Thymus (tissue), 14 donors: ENCODE measurements at places on chromosomes 12 and 14.

GRCh38 chr14:63362389-63362819 lies 43.7 kb upstream of the GPHB5 start:
- DNase-seq: no peak

- DNase-seq: no peak
Observed at GRCh38 chr14:59424341-59425071, 40.7 kb downstream of the GPR135 start.

DNA sequence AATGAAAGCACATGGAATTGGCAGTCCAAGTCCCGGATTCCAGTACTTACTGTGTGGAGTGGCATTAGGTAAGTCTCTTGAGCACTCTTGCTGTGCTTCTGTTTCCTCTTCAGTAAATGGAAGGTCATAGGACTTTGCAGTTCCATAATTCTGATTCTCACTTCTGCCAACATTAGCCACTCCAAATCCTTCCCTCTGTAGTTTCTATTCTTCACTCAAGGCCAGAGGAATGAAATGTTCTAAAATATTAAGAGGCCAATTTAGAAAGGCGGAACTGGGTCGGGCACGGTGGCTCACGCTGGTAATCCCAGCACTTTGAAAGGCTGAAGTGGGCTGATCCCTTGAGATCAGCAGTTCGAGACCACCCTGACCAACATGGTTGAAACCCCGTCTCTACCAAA lies 19.8 kb upstream of the SLC5A8 start:
- no peak for DNase-seq

DNA sequence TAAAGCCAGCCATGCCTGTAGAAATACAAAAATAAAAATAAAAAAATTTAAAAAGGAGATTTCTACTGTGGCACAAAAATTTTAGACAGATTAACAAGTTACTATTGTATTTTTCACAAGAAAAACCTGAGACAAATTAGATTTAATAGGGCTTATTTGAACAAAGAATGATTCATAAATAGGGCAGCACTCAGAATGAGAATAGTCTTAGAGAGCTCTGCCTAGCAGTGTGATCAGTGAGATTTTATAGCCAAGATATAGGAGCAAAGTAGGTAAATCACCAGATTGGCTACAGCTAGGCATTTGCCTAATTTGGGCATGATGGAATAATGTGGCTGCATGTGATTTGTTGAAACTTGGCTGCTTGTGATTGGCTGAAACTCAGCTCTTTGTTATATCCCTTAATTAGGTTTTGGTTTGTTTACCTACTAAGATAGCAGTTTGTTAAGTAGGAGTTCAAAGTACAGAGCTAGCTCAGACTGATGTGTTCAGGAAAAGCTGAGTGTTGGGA lies 279.7 kb upstream of the TMTC1 start:
- no peak for DNase-seq

DNA sequence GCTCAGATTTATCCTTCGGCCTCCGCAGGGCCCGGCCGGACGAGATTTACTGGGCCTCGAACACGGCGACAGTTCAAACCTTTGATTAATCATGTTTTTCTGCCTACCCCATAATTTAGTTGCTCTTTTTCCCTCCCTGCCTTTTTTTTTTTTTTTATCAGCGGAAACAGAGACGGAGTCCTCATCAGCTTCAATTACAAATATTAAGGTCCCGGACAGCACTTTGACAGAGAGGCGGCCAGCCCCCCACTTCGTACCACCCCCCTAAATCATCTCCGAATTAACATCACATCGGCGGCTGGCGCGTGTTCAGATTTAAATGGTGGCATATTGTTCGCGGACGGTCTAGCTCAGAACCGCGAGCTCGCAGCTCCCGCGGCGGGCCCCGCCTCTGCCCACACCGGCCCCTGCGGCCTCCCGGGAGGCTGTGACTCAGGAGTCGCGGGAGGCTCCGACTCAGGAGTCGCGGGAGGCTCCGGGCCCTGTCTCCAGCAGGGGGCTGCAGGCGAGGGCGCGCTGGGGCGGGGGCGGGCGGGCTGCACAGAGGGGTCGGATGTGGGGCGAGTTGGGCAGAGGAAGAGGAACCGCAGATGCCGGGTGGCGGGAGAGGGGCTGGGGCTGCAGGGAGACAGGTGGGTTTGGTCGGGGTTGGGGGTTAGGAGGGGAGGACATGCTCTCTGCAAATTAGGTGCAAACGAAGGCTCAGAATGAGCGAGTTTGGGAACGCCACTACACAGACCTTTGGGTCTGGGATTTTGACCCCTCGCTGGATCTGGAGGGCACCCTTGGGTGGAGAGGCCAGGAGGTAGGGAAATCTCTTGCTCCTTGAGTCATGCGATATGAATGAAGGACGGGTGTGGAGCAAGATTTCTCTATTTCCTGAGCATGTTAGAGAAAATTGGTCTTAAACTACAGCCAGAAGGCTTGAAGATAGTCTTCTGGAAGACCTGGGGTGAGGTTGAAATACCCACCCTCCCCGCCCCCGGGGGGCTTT lies 19.6 kb upstream of the ATP5MC2 start:
- no peak for DNase-seq

- no peak for DNase-seq
Observed at GRCh38 chr14:96497087-96497486, 5.1 kb upstream of the PAPOLA start.

- no peak for DNase-seq
Observed at GRCh38 chr14:88258021-88258420, 65.0 kb downstream of the KCNK10 start.

DNA sequence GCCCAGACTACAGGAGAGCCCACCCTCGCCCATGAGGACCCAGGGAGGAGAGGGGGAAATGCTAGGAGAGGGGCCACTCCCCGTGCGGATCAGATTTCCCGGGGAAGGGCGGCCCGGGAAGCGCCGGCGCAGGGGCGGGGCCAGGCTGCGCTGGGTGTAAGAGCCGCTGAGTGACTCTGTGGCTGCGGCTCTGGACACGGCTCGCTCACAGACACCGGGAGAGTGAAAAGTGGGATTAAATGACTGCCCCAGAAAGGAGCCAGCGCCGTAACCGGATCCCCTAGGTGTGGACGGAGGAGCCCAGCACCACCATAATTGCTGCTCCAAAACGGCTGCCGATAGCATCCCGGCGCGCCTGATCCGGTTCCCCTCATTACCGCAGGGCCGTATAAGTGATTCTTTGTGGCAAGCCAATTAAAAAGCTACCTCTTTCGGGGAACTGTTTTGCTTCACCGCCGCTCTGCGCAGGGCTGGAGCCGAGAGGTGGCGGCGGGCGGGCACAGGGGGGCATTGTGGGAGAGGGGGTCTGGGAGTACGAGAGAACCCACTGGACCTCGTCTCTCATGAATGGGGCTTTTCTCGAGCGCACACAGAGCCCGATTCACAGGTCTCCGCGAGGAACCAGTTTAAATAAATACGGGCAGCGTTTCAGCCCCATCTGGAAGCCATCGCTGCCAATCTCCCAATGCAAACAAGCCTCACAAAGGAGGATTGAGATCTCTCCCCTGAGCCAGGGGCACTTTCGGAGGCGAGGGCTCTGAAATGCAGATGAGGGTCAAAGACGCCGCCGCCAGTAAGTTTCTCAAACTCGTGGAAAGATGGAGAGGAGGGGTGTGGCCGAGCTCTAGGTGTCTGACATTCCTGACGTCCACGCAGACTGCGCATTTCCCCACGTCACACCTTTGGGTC lies 2.5 kb downstream of the COL2A1 start:
- DNase-seq: no peak

GRCh38 chr12:7075518-7075917 lies 15.0 kb downstream of the C1S start:
- DNase-seq: no peak

- DNase-seq: peak; percentile 35
Observed at GRCh38 chr14:53432378-53432802, 279.3 kb upstream of the DDHD1 start.

GRCh38 chr12:132600048-132601032 lies 10.0 kb downstream of the LRCOL1 start:
- DNase-seq: no peak

DNA sequence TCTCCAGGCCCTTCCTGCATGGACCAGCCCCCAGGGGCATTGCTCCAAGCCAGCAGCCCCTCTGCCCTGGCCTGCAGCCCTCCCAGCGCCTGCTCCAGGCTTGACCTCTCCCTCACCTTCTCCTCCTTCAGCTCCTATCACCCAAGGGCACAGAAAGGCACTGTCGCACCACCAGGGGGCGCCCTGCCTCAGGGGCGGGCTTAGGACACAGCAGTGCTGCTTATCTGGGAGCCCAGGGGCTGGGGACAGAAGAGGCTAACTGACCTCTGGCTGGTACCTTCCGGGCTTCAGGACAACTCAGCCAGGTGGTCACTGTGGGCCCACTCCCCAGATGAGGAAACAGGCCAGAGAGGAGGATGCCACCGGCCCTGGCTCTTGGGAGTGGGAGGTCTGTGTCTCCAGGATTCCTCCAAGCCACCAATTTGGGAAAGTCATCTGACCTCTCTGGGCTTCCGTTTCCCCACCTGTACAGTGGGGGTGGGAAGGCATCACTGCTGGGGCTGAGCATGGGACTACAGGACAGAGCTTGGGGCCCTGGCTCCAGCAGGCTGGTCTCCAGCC lies 25.3 kb upstream of the GPR132 start:
- DNase-seq: peak; percentile 66

DNA sequence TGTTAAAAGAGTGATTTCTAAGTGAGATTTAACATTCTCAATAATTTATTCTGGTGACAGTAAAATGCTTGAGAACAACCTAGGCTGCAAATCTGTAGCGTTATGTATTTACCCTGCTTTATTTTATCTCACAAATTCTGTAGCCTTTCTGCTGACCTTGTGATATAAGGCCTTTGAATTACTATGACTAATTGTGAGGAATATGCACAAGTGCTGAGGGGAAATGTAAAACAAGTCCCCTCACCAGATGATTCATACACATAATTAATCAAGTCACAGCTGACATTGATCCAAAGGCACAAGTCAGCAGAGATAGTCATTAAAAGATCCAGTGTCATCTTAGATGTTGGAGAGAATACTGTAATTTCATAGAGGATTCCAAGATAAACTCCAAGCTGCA lies 992.7 kb upstream of the USP15 start:
- DNase-seq: no peak

DNA sequence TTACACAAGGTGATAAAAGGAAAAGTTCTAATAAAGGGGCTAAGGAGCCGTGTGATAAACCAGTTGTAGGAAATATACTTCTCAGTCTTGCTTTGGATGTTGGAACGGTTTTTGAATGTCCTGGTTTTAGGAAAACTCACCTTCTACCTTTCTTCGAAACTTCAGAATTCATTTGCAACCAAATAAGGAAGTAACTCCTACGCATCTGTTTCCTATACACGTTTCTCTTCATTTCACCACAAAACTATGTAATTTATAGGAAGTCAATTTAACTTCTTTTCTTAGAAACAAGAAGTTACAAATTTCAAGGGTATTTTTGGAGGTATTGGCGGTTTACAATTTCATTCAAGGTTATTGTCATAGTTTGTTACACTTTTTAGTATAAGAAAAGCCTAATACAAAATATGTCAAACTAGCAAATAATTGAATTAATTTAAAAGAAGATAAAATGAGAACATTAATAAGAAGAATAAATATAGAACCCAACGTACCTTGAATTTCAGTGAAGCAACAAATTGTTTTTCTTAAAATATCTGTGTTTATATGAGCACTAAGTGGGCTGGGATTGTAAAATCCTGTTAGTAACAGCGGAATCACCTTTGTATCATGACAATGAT lies 33.2 kb upstream of the CD69 start:
- DNase-seq: no peak

- no peak for DNase-seq
Observed at GRCh38 chr12:31206038-31206670, 119.8 kb downstream of the SINHCAF start.

- DNase-seq: no peak
Observed at GRCh38 chr14:34356264-34356654, 105.8 kb downstream of the SPTSSA start.

- no peak for DNase-seq
Observed at GRCh38 chr14:57937676-57938075, 71.8 kb upstream of the SLC35F4 start.

GRCh38 chr12:88237954-88238353 lies 95.8 kb downstream of the TMTC3 start:
- no peak for DNase-seq

GRCh38 chr12:84696908-84697540 lies 215.6 kb downstream of the SLC6A15 start:
- DNase-seq: no peak

- DNase-seq: no peak
Observed at GRCh38 chr12:6171409-6172015, 28.7 kb upstream of the CD9 start.

GRCh38 chr14:61343471-61343870 lies 22.1 kb downstream of the PRKCH start:
- no peak for DNase-seq

DNA sequence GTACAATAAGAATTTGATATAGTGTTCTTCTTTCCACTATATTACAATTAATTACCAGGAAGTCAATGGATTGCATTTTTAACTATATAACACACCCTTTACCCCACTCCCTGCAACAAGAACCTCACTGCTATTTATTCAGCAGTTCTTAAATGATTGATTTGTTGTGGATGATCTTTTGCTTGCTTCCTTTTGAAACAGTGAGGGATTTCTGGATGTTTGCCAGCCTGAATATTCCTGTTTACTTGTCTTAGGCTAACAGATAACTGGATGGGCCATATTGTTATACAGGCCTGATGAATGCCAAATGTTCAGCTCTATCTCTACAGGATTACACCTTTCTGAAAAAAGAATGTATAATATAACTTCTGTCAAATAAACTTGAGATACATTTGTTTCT lies 497.6 kb downstream of the APAF1 start:
- no peak for DNase-seq

GRCh38 chr14:106826833-106827369 lies 1300.5 kb downstream of the TMEM121 start:
- no peak for DNase-seq

GRCh38 chr12:120089105-120089504 lies 27.4 kb downstream of the RAB35 start:
- no peak for DNase-seq

DNA sequence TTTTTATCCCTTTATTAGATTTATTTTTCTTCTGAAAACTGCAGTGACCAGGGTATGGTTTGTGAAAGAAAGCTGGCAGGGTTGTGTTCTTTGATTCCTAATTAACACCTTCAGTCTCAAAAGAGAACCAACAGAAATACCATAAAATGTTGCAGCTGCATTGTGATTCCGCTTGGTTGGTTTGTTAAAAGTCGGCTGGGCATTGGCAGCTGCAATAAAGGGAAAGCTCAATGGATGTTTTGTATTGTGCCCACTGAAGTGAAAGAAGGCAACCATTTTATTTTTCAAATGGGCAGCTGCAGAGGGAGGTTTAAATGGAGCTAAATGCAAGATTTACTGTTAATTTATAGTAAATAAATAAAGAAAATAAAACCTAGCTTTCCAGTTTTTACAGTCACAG lies 16.7 kb downstream of the LGR5 start:
- DNase-seq: no peak
